ENCODE measurements at places on chromosomes 6 and 20.

- no peak for DNase-seq
Measured at GRCh38 chr20:49976542-49976941, 6.2 kb upstream of the SNAI1 start.

DNA sequence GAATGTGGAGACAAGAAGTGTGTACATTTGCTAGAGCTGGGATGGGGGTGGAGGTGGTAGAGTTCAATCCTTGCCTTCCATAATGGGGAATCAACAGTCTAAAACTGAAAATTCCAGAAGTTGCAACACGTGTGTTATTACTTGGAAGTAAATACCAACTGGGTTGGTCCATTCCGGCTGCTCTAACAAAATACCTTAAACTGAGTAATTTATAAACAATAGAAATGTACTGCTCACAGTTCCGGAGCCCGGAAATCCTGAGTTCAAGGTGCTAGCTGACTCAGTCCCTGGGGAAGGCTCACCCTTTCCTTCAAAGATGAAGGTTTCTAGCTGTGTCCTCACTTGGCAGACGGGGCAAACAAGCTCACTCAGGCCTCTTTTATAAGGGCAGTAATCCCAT, 59.0 kb downstream of the RIN2 start:
- no peak for DNase-seq

- no peak for DNase-seq
Measured at GRCh38 chr20:31476294-31476585, 1.2 kb downstream of the REM1 start.

- no peak for DNase-seq
Measured at GRCh38 chr6:75486850-75487518, 6.6 kb downstream of the FILIP1 start.

DNA sequence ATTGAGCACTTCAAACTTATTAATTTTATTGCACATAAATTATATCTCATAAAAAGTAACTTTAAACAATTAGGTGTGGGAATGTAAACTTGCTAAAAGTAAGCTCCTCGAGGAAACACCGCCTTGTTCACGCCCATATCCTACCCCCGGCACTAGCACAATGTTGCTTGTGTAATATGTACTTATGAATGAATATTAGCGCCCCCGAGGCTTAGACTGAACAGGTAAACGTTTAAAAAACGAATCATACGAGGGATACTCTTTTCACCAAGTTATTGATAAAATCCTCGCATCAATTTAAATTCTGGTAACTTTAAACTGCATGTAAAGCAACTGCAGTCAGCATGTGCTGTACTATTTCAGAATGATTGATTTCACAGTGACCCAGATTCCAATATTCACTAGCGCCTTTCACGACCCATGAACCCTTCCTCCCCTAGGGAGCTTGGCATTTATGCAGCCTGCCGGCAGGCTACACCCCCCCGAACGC, 637 bp downstream of the TFB1M start:
- no peak for DNase-seq

All from putamen (tissue), 1 donor.